ENCODE measurements at places on chromosomes 4 and X.

DNA sequence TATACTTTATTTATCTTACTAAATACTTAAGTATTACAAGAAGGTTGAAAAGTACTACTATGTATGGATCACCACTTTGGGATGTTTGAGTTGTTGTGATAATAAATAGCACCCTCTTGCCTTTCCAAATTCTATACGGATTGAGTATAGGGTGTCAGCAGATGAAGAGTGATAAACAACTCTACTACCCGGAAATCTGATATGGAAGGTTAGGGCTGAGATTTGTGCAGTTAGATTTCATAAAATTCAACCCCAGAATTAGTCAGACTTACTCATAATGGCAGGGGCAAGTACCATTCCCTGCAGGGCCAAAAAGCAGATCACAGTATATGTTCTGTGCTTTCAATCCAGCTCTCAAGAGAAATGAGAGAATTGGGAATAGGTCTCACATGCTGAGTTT is 1008.9 kb upstream of the PCDH7 start:
- peak; percentile 32 for DNase-seq

GRCh38 chrX:17038681-17039161 is 92.3 kb downstream of the REPS2 start:
- DNase-seq, result no peak

DNA sequence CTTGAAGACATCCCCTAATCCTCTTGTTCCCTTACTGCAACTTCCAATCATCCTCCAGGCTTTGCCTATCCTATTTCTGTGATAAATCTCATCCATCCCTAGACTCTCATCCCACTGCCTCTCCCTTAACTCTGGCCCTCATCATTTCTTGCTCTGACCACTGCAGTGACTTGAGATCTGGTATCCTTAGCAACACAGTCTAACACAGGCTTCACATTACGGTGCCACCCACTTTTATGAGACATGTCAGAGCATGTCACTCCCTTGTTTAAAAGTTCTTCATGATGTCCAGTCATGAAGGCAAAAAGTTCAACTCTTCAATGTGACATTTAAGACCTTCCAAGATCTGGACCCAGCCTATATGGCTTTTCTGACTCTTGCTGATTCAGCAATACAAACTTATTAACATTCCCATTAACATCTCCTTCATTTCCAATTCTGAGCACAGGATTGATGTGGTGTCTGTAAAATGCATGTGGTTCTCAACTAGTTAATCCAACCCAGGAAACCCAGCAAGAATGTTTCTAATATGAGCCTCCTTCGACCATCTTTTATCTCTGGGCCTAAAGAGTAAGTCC is 64.0 kb downstream of the OR13H1 start:
- peak; percentile 3 for DNase-seq

- peak; percentile 69 for DNase-seq
Observed at GRCh38 chr4:31045724-31046318, 325.7 kb downstream of the PCDH7 start.

GRCh38 chr4:181853881-181854511 is 389.2 kb upstream of the TENM3 start:
- DNase-seq, result peak; percentile 89

- peak; percentile 22 for DNase-seq
Observed at GRCh38 chr4:78213218-78213617, 156.1 kb downstream of the FRAS1 start.

DNA sequence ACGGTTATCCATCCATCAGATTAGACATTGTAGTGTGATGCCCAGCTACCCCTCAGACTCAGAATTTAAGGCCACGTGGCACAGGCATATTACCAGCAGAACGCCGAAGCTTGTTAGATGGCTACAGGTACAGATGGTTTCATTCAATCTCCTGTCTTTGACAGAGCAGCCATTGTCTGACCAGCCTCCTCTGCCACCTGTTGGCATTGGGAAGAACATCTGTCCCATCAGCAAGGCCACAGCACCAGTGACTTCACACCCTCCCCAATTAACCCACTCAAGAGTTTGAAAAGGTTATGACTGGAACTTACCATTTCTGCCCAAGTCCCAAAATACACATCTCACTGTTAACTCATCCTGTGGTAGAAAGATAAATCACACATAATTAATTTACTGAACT is 22.0 kb upstream of the PHKA2 start:
- peak; percentile 13 for DNase-seq

GRCh38 chr4:32574803-32575202 is 1854.6 kb downstream of the PCDH7 start:
- DNase-seq, result no peak

- no peak for DNase-seq
Observed at GRCh38 chr4:153518001-153518400, 51.8 kb downstream of the TMEM131L start.

All from epithelial cell of esophagus (primary cell).